ENCODE measurements at places on chromosomes 12 and 14.

DNA sequence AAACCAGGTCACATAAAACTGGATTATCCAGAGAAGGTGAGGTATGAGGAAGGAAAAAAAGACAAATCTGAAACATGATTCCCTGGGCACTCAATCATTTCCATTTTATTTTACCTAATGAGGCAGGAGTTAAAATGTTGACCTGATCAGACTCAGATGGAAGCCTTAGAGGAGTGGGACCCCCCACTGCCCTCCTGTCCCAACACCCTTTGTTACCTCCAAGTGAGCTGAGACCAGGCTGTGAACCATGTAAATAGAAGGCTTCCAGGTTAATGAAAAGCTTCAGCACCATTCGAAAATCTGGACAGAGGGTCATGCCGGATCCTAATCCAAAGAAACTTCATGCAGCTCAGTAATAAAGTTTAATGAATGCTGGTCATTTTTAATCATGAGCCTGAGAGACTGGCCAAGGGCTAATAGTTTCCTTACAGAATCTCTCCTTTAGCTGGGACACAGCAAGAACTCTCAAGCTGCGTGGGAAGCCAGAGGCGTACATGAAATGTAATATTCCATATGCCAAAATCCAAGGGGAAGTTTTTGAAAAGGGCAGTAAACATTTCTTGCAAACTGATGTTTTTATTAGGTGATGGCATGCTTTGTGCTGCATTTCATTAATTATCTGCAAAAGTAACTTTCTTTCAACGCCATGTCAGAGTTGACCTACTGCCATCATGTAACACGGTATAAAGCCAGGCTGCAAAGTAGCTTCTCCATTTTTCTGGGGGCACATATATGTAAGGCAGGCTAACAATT lies 183.0 kb downstream of the PAX9 start:
- no peak for DNase-seq

- DNase-seq = peak; percentile 66
Measured at GRCh38 chr12:54201001-54201794, 12.4 kb upstream of the SMUG1 start.

DNA sequence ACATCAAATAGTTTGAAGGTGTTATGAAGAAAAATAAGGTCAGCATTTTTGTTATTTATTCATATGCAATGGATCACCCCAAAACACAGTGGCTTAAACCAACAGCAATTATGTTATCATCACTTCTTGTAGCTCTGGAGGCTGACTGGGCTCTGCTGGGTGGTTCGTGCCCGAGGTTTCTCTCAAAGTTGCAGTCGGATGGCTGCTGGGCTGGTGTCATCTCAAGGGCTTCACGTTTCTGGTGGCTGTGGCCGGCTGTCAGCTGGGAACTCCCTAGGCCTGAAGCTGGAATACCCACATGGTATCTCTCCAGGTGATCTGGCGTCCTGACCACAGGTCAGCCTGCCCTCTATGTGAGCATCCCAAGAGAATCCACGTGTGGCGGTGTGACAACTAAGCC lies 12.0 kb downstream of the DIO3 start:
- DNase-seq = no peak

DNA sequence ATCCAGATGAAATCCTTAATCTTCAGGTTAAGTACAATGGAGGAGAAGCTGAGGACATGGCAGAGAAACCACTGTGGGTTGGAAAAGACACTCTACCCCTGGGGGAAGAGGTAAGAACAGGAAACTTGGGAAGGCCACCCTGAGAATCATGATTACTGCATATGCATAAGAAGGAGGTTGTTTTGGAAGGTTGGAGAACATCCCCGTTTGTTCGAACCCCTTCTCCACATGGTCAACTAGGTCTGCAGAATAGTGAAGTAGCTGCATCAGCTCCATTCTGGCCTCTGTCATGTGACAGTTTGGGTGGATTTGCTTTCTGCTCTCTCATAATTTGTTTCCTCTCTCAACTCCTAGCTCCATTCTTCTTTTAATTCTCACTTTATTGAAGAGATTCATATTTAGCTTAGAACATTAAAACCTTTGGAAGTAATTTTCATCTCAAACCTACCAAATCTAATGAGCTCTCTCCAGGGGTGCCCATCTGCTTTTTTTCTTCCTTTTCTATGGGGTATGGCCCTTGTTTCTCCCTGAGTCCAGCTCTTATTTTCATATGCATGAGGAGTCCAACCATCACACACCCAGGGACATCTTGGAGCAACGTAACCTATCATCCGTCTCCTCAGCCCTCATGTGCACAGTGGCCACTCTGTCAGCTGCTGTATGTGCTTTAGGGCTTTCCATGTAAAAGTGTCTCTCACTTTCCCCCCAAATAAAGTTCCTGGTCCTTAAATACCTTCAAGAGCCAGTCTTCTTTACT lies 820.3 kb downstream of the TMEM121 start:
- no peak for DNase-seq

DNA sequence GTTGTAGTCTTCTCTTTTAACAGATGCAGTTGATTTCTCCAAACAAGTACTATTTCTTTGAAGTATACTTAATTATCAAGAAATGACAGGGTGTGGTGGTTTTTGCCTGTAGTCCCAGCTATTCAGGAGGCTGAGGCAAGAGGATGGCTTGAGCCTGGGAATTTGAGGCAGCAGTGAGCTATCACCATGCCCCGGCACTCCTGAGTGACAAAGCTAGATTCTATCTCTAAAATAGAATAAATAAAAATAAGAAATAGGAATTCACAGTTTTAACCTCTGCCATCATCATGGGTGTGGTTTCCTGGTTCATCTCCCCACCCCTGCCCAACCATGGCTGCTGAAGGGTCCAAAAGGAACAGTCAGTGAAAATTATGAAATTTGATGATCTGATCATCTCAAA lies 290.2 kb upstream of the FLRT2 start:
- DNase-seq = no peak

GRCh38 chr14:33521192-33521591 lies 429.7 kb downstream of the EGLN3 start:
- DNase-seq = no peak

DNA sequence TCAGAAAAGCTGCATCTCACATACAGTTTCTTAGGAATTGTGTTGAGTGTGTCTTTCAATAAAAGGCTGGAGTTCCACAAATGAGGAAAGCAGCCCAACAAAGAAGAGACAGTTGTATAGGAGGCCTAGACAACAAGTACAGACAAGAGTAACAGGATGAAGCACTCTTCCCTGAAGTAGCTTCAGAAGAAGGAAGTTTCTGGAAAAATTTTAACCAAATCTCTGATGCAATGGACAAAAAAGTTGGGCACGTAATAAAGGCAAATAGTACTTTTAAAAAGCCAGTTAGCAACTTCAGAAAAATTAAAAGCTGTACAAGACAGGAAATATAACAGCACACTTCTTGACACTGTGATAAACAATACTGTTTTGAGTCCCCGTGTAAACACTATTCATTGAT lies 134.1 kb upstream of the PLEKHG7 start:
- no peak for DNase-seq

GRCh38 chr12:98358144-98358543 lies 157.2 kb upstream of the TMPO start:
- DNase-seq = no peak

- DNase-seq = no peak
Measured at GRCh38 chr14:72419226-72419775, 474.6 kb downstream of the DPF3 start.

GRCh38 chr14:64928239-64929013 lies 14.1 kb downstream of the GPX2 start:
- DNase-seq = no peak

- peak; percentile 67 for DNase-seq
Measured at GRCh38 chr12:115337693-115338543, 653.9 kb upstream of the TBX3 start.

DNA sequence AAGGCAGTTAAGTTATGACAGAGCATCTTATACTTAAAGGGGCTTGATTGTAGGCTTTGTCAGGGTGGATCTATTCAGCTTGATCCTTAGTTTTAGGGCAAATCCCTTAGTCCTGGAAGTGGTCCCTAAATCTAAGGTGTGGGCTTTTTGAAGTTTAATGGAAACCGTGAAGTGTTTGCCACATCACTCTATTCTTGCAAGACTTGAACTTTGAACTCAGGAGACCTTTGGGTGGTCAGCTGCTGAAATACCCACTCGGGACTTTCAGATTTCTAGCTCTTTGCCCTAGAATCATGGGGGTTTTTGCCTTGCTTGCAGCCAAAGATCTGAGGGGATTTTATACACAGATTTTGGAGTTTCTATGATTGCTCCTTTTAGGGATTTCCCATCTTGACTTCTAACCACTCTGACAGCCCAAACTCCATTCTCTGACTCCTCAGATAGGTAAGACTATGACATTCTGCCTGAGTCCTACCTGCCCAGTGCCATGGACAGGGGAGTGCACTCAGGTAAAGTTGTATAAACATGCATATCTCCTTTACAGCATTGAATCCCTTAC lies 39.9 kb downstream of the SNAPC1 start:
- no peak for DNase-seq

DNA sequence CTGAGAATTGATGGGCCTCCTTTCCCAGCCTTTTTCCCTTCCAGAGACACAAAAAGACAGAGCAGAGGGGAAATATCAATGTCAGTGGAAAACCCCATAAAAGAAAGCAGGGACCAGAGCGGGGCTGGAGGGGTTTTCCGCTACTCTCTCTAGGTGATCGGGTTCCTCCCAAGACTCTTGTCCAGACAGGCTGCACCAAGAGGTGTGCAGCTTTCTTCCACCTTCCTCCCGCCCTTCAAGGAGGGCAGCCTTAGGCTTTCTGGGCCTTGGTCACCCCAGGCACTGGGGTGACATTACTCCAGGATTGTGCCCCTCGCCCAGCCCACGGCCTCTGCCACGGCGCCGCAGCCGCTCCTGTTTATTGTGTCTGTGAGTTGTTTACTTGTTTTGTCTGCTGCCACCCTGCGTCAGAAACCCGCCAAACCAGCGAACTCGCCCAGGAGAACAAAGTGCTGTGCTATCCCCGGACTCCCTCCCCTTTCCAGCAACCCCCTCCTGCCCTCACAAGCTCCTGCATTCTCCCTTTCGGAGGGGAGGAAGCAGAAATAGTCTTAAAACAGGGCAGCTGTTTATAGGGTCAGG lies 6.7 kb upstream of the HOXC6 start:
- no peak for DNase-seq

- DNase-seq = peak; percentile 40
Measured at GRCh38 chr12:24363177-24363754, 413.8 kb upstream of the SOX5 start.

DNA sequence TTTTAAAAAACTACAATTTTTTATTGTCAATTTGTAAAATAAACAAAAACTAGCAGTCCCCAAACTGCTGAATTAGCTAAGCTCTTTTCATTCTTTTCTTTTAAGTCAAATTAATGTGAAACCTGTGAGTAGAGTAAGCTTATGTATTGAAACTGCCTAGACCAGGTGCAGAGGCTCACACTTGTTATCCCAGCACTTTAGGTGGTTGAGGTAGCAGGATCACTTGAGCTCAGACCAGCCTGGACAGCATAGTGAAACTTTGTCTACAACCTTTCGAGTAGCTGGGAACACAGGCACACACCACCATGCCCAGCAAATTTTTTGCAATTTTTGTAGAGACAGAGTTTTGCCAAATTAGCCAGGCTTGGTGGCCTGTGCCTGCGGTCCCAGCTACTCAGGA lies 26.4 kb downstream of the SCFD1 start:
- no peak for DNase-seq

DNA sequence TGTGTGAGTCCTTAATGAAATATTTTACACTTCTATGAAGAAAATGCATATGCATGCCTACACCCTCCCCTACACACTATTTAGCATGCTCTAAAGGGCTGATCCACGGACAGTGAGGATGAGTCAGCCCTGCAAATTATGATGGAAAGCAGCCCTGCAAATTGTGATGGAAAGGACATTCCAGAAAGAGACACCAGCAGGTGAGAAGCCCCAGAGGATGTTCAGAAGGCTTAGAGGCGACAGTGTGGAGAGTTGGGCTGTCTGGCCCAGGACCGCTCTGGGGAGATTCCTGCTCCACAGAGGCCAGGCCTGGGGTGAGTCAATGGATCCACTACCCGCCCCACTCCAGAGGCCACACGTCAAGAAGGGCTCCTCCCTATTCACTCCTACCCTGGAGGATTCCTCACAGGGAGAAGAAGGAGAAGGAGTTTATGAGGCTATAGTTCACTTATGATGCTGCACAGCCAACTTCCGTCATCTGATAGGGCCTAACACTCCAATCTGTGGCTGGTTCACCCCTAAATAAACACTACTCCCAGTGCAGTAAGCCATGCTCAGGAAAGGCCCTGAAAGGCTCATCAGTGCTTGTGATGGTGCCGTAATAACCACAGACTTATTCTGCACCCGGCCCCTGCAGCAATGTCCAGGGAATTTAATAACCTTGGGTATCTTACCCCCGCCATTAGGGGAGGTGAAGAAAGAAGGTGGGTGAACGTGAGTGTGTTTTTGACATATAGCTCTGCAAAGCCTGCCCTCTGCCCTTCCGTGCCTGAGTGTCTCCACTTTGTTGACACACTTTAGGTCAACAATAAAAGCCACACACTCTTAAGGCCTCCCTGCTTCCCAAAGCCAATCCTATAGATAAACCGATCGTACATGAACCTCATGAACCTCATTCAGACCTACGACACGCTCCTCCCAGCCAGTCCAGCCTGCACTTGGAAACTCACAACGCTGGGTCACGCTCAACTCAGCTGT lies 46.4 kb downstream of the CLMN start:
- peak; percentile 76 for DNase-seq

- DNase-seq = no peak
Measured at GRCh38 chr14:53044486-53044885, 93.6 kb upstream of the FERMT2 start.

GRCh38 chr12:42128327-42128726 lies 16.3 kb downstream of the GXYLT1 start:
- no peak for DNase-seq

DNA sequence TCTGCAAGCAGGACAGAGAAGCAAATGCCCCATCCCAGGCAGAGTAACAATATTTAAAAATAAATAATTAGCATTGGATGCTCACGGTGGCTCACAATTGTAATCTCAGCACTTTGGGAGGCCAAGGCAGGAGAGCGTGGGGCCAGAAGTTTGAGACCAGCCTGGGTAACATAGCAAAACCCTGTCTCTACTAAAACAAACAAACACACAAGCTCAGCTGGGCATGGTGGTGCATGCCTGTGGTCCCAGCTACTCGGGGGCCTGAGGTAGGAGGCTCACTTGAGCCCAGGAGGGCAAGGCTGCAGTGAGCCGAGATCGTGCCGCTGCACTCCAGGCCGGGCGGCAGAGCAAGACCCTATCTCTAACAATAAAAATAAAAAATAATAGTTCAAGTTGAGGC lies 74.7 kb upstream of the NCOR2 start:
- DNase-seq = no peak
